ENCODE measurements at places on chromosomes 5 and 9. TPM values are rescaled to one million over a fixed set of nuclear protein-coding genes. Genes with fewer than 3 reads are reported as not detected.

DNA sequence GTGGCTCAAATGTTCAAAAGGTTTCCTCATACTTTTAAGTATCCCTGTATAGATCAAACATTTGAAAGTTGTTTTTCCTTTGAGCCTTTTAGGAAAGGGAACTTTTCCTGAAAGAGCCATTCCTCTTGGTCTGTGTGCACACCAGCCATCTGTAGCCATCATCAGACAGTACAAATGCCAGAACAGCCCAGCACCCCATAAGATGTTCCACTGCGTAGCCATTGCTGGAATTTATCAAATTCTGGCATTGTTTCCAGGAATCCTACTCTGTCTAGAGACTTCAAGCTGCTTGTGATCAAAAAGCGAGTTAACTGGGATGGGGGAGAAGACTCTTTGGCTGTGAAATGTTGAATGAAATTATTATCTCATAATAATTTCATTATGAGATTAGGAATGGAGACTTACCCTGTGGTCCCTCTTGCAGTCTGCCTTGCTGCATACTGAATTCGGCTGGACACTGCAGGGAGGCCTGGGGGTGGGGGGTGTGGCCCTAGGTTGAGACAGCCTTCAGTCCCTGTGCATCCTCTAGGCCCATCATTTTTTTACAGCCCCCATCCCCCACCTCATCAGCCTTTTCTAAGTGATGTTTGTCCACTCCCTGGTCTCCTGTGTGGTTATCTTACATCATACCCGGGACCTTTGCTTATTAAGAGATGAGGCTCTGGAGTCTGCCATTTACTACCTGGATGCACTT, 99.8 kb downstream of the RALGPS1 start:
- no peak for DNase-seq
- H3K4me1 ChIP-seq, result no peaks in the 10 kb centered on the region
- H3K36me3 ChIP-seq, result no peaks in the 10 kb centered on the region
- no peak overlapping the region for H3K4me3 ChIP-seq

DNA sequence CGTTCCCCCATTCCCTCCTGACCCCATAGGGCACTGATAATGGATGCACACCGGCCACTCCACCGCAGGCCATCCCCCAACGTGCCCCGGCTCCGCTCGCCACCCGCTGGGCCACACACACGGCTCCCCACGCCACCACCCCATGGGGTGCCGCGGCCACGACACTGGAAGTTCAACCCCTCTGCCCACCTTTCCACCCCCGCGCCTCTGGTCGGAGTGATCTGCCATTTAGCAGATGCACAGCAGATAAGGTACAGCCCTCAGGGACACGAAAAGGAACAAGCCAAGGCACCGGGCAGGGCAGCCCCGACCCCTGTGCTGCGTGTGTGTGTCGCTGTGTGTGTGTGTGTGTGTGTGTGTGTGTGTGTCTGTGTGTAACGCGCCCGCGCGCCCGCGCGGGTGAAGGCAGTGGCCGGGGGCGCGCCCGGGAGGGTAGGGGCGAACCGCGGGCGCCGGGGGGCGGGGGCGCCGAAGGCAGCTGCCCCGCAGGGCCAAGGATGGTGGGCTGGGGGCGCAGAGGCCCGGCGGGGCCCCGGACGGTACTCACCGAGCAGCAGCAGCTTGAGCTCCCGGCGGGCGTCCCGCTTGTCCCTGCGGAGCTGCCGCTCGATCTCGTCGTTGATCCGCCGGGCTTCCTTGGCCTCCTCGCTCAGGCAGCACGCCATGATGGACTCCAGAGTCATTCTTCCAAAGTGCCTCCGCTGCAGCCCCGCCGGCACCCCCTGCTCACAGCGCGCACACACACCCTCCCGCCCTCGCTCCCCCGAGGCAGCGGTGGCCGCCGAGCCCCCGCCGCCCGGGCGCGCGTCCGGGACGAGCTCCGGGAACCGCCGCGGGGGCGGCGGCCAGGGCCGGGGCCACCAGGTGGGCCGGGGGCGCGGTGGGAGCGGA, 813 bp downstream of the GNAQ start:
- H3K27me3 ChIP-seq, result no peaks in the 10 kb centered on the region
- H3K27ac ChIP-seq, result peak overlapping the region; percentile 64
- no peak for DNase-seq
- H3K4me3 ChIP-seq, result peak overlapping the region; percentile 81
- H3K4me1 ChIP-seq, result peaks cover 53% of the 10 kb centered on the region
- H3K36me3 ChIP-seq, result no peaks in the 10 kb centered on the region

DNA sequence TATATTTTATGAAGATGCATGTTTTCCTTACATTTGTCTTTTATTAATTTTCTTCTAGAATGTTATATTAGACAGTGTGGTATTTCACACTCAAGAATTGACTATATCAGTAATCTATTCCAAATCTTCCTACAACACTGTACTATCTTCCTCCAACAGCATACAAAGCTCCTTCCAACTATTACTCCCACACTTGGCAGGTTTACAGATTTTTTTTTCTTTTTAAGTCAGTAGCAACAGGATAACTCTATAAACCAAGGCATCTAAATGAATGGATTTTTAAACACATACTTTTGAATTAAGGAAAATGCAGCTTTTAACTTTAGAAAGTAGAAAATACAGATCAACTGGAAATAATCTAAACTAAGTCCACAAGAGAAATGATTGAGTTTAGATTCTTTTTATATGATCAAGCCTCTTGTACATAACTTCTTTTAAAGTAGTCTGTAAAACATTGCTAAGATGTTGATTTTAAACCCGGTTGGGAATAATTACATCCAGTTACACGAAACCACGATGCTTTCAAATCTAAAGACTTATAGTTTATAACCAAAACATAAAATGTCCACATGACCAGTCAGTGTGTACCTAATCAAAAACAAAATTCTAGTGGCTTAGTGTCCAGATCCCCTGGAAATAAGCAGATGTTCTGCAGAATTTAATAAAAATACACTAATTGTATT, 281.6 kb downstream of the ADAMTS6 start:
- H3K4me3 ChIP-seq, result no peak overlapping the region
- peaks cover 8% of the 10 kb centered on the region for H3K4me1 ChIP-seq
- no peak for DNase-seq
- no peaks in the 10 kb centered on the region for H3K27me3 ChIP-seq
- no peaks in the 10 kb centered on the region for H3K36me3 ChIP-seq
- H3K27ac ChIP-seq, result no peak overlapping the region

- H3K27ac ChIP-seq, result no peak overlapping the region
- no peak for DNase-seq
- no peak overlapping the region for H3K4me3 ChIP-seq
- H3K36me3 ChIP-seq, result no peaks in the 10 kb centered on the region
- peaks cover 8% of the 10 kb centered on the region for H3K27me3 ChIP-seq
These were observed 60.0 kb downstream of the OLFM1 start for GRCh38 chr9:135147474-135147805.

NUTM2G gene
- polyA plus RNA-seq, result not detected

STPG3 gene
- polyA plus RNA-seq, result not detected

Measured in HepG2 (cell line).